ENCODE measurements at places on chromosomes 6 and 20.

GRCh38 chr6:155352811-155353210 is 38.5 kb upstream of the TFB1M start:
- no peak for DNase-seq

- no peak for DNase-seq
These were observed 6.9 kb downstream of the NELFCD start for GRCh38 chr20:58987790-58988564.

- no peak for DNase-seq
These were observed 78.8 kb upstream of the ARID1B start for GRCh38 chr6:156698239-156699016.

DNA sequence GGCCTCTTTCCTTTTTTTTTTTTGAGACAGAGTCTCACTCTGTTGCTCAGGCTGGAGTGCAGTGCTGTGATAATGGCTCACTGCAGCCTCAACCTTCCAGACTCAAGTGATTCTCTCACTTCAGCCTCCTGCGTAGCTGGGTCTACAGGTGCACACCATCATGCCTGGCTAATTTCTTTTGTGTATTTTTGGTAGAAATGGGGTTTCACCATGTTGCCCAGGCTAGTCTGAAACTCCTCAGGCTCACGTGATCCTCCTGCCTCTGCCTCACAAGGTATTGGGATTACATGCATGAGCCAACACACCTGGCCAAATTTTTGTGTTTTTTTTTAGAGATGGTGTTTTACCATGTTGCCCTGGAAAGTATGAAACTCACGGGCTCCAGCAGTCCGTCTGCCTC is 29.3 kb downstream of the SRC start:
- no peak for DNase-seq

DNA sequence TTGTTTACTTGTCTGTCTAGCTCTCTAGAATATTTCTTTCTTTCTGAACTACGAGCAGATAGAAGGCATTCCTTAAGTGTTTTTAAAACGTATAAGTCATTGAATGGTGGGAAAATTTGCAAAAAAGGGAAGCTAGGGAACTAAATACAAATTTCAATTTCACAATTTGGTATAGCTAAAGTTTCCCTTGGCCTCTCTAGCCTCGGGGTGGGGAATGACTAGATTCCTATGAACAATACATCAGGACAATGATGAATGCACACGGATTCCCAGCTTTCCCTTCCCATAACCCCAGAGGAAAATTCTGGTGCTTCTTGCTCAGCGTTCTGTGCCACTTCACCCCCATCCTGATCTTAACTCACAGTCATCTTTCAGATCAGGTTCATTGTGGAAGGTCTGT is 113.3 kb upstream of the ASF1A start:
- no peak for DNase-seq

DNA sequence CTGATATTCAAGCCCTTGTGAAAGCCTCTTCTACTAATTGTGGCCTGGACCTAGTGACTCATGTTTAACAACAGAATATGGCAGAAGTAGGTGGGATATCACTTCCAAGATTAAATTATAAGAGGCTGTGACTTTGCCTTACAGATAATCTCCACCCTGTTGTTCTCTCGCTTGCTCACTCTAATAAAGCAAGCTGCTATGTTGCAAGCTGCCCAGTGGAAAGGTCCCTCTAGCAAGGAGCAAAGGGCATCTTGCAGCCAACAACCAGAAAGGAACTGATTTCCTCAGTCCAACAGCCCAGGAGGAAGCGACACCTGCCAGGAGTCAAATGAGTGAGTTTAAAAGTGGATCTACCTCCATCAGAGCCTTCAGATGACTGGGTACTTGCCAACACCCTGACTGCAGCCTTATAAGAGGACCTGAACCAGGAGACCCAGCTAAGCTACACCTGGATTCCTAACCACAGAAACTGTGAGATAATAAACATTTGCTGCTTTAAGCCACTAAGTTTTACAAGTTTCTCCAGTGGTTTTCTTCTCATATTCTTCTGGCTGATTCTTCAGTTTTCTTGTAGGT is 112.6 kb downstream of the FRK start:
- no peak for DNase-seq
